Psoas muscle (tissue), 8 donors: ENCODE measurements at places on chromosomes 7 and 10. TPM values are rescaled to one million over a fixed set of nuclear protein-coding genes. Genes with fewer than 3 reads are reported as not detected.

The CALCR gene
- 0.64 TPM for total RNA-seq

The GRM3 gene
- not detected for total RNA-seq

The FFAR4 gene
- total RNA-seq, result 0.07 TPM

The GNG11 gene
- total RNA-seq, result 6.3 TPM

The RBM17 gene
- 77.0 TPM for total RNA-seq

The CAMK1D gene
- 1.1 TPM for total RNA-seq

The SPOCK2 gene
- total RNA-seq, result 2.8 TPM

The BLNK gene
- 1.1 TPM for total RNA-seq

The IDI2 gene
- total RNA-seq, result 155 TPM

DNA sequence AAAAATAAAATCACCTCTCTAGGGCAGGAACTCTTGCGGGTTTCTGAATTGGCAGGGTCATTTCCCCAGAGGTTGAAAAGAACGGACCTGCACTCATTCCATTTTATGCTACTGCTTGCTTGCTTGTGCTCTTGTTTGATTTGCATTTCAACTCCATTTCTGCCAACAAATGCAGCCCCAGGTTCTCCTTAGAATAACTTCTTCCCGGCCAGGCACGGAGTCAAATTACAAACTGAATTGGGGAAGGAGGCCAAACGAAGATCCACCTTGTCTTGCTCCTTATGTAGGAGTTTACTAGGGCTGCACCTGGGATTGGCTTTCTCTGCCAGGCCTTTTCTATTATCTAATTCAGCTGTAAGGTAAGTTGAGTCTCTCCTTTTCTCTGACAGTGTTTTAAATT is 79.6 kb downstream of the HGF start:
- no peak for DNase-seq

DNA sequence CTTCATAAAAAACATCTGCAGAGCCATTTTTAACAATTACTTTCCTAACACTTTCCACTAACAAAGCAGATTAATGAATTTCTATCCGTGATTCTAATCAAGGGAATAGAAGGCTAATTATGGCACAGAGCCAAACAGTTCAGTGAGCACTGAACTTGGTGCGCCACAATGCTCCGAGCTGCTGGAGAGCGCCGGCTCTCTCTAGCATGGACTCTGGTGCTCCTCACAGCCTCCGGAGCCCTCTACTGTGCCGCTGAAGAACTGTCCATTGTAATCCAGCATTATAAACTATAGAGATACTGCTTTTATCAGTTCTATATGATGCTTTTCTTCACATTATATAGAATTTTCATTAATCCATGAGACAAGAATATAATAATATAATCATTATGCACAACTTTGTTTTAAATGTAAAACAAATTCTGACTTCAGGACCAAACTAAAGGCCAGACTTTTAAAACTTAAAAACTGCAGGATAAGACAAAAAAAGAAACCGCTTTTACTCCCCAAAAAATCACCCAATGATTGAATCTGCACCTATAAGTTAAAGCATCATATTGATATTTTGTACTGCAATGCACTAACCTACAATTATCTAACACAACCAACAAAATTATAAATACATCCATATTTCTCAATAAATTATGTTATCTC is 123.6 kb downstream of the RNF32 start:
- DNase-seq, result peak; percentile 63

- DNase-seq, result no peak
These were observed 195.5 kb upstream of the HPS1 start for GRCh38 chr10:98642281-98642680.

- DNase-seq, result no peak
These were observed 355.4 kb downstream of the HGF start for GRCh38 chr7:81414411-81414810.

- DNase-seq, result peak; percentile 91
These were observed 70.6 kb downstream of the PTPRE start for GRCh38 chr10:127977357-127978009.

DNA sequence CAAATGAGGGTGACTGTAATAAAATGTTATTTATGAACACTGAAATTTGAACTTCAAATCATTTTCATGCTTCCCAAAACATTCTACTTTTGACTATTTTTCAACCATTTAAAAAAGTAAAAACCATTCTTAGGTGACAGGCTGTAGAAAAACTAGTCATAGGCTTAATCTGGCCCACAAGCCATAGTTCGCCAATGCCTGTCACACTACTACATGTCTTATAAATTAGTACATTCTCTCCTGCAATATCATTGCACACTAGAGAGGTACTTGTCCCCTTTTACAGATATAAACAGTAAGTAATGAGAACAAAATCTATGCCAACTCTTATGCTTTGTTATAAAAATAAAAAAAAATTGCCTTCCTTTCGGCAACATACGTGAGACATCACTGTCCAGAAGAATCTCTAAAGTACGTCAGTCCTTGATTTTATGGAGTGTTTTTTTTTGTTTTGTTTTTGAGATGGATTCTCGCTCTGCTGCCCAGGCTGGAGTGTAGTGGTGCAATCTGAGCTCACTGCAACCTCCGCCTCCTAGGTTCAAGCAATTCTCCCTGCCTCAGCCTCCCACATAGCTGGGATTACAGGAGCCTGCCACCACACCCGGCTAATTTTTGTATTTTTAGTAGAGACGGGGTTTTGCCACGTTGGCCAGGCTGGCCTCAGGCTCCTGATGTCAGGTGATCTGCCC is 23.2 kb downstream of the UPF2 start:
- no peak for DNase-seq

DNA sequence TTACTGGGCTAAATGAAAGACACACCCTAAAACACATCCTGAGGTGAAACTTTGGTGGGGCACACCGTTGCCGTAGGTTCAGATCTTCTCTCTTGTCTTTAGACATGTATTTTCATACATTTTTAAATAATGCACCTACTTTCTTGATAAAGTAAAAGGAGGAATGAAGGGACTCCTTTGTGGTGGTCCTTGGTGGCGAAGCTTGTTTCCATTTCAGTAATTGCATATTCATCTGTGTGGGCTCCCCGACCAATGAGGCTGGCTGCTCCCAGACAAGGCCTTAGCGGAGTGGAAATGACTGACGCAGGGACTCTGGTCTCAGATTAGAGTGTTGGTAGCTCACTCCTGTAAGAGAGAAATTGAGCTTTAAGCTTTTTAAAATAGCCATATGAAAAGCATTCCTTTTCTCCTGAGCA is 815 bp downstream of the CCSER2 start:
- no peak for DNase-seq

DNA sequence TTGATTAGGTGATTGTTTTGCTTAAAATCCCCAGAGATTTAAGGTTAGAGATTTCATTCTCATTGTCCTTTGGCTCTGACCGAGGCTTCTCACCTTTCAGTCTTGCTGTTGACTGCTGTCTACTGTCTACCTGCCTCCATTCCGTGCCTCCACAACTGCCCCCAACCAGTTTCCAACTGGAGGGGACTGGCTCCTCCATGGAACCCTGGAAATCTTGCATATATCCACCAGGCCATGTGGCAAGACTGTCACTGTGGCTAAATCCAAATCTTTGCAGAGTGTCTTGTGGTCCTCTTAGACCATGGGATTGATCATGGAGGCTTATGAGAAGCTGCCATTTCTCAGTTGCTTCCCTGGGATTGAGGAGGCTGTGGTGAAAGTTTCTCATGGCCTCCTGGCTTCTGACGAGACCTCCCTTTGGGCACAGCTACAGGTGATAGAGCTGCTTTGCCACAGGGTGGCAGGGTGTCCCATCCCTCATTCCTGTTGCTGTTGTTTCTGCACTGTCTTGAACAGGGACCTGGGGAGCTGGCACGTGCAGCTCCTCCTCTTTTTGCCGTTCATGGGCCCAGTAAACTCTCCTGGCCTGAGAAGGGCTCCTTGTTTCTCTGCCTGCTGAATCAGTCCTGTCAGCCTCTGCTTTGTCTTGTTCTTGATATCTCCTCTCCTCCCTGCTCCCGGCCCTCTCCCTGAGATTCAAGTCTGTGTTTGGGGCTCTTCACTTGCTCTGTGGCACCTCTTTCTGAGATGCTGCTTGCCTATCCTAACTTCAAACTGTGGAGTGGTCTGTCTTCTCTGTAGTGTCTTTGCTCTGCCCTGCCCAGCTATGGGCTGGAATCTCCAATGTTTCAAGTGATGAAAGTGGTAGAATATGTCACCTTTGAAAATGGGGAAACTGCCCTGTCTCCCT is 63.6 kb upstream of the IGFBP3 start:
- DNase-seq, result no peak

DNA sequence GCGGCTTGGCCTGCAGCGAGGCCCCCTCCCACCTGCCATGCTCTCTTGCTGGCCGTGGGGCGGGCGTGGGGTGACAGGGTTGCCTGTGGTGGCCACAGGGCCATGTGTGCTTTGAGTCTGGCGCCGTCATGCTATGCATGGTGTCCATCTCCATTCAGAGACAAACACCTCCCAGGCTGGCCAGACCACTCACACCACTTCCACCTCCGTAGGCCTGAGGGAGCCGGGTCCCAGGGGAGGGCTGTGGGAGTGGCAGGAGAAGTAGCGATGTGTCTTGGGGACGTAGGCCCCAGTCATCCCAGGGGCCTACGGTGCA is 65.5 kb downstream of the DNAJB6 start:
- no peak for DNase-seq

- DNase-seq, result peak; percentile 31
These were observed 16.8 kb upstream of the GPR15LG start for GRCh38 chr10:84156768-84157167.

- DNase-seq, result no peak
These were observed 2.1 kb downstream of the ADK start for GRCh38 chr10:74153123-74153522.

- DNase-seq, result no peak
These were observed 105.1 kb downstream of the AASS start for GRCh38 chr7:122038904-122039303.

GRCh38 chr7:47785923-47786556 is 162.2 kb downstream of the PKD1L1 start:
- no peak for DNase-seq

DNA sequence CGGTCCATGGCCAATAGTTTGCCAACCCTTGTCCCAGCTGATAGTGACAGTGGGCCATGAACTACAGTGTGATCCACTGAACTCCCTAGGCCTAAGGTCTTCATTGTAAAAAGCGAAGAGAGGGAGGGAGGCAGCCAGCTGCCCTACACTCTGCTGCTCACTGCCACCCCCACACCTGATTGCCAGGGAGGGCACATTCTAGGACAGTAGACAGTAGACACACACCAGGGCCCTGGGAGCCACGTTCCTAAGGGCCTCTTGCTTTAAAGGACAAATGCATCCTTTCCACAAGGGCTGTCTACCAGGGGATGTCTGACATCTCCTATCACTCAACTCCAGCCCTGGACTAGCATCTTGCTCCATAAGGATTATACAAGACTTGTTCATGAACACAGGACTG is 122.2 kb downstream of the DLG5 start:
- DNase-seq, result no peak
